ENCODE measurements at places on chromosomes 7 and 10.

- DNase-seq = no peak
Observed at GRCh38 chr10:29784175-29784773, 149.5 kb upstream of the SVIL start.

DNA sequence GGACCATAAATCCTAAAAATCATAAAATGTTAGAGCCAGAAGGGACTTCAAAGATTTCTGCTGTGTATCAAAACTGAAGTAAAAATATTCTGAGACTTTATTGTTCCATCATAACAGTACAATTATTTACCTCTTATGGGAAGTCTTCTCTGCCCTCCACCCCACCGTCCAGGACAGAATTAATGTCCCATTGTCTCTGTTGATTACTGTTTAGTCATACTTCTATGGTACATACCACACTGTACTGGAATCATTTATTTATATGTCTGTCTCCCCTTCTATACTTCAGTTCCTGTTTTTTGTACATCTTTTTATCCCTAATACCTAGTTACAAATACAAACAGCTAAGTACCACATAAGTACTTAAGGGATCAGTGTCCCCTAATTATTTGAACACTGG lies 91.4 kb upstream of the CAPZA2 start:
- DNase-seq = no peak

GRCh38 chr7:44776211-44776610 lies 20.3 kb upstream of the PPIA start:
- DNase-seq = no peak

- no peak for DNase-seq
Observed at GRCh38 chr10:121600611-121601010, 2.4 kb upstream of the FGFR2 start.

All from testis (tissue), 5 donors.